ENCODE measurements at places on chromosomes 13 and 19.

GRCh38 chr13:45705918-45706317 lies 3.8 kb downstream of the CBY2 start:
- no peak for DNase-seq

- no peak for DNase-seq
These were observed 4.4 kb downstream of the ZNF473 start for GRCh38 chr19:50030225-50030624.

DNA sequence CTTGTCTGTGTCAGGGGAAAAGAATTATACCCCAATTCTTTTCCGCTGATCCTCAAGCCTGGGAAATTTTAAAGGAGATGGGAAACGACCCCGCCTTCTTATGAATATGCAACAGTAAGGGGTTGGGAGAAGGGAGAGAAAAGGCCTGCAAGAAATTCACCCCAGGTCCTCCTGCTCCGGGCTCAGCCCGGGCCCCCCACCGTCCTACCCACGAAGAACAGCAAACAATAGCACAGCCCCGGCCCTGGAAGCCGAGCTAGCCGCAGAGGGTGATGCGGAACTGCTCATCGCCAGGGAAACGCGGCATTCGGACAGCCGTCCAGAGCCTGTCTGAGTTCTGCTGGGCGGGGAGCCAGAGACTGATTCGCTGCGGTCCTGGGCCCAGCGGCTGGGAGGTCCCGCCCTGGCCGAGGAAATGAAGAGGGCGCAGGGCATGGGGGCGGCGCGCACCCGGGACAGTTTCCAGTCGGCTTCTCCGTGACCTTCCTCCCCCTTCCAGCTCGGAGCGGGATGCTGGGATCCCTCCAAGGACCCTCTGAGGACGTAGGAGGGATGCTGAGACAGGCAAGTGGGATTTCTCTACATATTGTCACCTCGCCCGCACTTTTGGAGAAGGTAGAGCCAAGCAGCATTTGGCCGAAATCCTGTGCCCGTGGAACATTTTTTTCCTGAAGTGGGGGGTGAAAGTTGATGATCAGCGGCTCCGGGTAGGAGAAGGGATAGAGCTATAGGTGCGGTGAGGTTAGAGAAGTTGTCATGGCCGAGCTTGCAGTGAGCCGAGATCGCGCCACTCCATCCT lies 82.3 kb upstream of the C1QTNF9B start:
- DNase-seq = peak; percentile 81

DNA sequence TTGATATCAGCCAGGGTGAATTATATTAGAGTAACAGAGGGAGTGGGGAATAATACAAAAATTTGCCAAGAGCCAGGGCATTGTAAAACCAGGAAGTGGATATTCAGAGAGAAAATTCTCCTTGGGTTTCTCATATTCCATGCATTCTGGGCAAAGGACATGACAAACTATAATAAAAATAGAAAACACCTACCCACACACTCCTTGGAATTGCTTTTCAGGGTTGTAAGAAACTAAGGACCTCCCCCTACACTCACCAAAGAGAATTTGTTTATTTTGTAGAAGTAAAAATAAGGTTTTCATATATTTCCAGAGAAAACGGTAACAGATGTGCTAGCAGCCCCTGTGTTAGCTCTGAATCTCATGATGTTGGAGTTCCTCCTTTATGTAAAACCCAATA lies 649.6 kb downstream of the SLITRK1 start:
- DNase-seq = no peak

DNA sequence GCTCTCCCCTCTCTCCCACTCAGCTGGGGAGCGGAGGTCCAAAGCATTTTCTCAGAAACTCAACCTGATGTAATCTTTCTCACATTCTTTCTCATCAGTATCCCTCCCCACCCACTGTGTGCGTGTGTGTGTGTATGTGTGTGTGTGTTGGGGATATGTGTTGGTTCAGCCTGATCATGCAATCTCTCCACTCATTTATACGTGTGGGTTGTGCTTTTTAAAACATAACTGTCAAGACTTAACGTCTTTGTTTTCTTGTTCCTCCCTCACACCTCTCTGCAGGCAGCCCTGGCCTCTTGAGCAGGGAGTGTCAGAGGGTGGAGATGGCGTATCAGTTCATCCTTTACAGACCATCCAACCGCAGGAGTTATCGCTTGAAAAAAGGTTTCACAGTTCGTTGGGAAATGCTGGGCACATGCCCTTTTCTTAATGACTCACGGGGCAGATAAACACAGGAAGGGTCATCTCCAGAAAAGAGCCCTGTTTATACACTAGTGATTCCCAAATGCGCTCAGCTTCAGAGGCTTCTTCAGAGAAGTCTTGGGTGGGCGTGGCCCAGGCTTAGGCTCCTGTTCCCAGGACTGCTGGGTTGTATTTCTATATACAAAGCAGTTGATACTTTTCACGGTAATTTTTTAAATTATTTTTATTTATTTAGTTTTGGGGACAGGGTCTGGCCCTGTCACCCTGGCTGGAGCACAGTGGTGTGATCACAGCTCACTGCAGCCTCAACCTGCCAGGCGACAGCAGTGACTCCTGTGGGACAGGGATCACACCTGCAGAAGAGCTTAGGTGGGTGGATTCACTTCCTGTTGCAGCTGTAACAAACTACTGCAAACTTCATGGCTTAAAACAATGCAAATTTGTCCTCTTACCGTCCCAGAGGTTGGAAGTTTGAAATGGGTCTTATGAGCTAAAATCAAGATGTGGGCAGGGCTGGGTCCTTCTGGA lies 60.3 kb downstream of the CCDC70 start:
- DNase-seq = no peak

- no peak for DNase-seq
These were observed 1.2 kb downstream of the LACC1 start for GRCh38 chr13:43880926-43881325.

GRCh38 chr13:75357576-75358289 lies 124.2 kb downstream of the TBC1D4 start:
- peak; percentile 80 for DNase-seq

DNA sequence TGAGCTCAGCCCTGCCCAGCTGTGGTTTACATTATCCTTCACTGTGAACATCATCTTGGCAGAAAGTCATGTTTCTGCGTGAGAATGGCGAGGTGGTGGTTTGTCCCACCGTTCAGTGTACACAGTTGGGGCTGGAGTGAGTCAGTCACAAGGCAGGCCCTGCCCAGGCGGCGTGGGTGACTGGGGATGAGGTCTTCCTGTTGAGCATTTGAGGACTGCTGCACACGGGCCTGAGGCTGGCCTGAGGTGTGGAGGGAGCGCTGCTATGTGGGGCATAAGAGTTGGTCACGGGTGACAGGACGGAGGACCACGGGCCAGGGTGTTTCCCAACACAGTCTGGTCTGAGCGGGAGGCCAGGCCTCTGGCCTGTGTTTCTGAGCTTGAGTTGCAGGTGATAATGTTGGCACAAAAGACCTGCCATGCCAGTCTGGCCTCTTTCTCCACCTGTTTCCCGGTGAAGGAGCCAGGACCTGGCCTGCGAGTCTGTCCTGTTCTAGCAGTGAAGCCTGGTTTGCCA lies 13.4 kb upstream of the C19orf33 start:
- DNase-seq = peak; percentile 95

- DNase-seq = no peak
These were observed 4.8 kb downstream of the RNF126 start for GRCh38 chr19:658059-658839.

GRCh38 chr13:111242585-111242984 lies 77.9 kb upstream of the TEX29 start:
- no peak for DNase-seq

DNA sequence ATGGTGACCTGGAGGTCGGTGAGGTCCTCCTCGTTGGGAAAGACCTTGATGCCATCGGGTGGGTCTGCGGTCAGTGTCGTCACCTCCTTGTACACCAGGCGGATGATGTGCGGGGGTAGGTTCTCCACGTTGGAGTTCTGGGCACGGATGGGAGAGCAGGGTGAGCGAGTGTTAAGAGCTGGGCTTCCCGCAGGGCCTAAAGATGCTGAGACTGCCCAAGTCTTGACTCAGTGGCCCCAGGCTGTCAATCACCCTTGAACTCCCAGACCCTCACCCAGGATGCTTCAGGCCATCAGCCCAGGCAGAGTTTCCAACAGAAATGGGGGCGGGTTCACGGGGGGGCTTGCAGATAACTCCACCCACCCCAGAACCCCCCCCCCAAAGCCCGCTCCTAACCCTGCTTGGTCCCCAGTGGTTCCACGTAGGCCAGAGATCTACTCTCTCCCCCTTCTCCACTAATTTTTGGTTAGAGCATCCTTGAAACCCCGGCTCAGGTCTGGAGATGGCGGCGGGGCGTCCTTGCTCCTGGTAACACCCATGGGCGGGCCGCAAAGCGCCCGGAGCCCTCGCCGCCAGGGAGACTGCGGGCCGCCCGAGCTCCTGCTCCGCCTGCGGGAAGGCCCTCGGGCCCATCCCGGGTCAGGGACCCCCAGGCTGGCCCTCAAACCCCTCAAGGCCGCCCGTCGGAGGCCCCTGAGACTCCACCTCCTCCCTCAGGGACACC lies 600 bp downstream of the UBE2S start:
- DNase-seq = no peak

DNA sequence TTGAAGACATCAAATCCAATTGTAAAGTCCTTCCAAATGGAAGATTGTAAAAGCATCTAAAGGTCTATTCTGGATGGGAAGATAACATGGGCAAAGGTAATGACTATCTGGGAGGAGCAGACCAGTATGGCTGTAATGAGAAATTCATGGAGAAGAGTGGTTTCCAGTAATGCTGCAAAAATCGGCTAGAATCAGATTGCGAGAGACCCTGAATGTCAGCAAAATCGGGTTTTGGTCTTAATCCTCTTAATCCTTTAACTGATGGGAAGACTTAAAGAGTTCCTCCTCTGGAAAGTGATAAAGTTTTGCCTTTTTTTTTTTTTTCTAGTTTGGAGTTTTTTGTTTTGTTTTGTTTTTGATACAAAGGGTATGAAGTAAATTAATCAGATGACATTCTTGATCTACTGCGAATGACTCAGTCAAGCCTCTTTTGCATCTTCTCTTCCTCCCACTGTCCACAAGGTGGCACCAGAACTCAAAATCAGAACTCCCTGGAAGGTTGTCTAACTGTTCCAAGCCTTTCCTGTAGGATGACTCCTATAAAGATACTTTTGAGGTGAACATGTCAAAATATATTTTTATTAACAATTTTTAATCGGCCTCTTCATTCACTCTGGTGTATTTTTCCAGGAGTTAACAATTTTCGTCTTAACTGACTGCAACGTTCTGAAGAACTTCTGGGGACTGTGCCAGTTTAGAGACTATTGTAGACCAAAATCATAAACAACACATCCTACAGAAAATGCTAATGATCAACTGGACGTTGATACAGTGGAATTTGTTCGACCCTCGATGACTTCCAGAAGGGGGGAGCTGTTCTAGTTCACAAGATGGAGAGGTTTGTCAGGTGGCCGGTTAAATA lies 213.3 kb upstream of the MIR17HG start:
- DNase-seq = peak; percentile 61

DNA sequence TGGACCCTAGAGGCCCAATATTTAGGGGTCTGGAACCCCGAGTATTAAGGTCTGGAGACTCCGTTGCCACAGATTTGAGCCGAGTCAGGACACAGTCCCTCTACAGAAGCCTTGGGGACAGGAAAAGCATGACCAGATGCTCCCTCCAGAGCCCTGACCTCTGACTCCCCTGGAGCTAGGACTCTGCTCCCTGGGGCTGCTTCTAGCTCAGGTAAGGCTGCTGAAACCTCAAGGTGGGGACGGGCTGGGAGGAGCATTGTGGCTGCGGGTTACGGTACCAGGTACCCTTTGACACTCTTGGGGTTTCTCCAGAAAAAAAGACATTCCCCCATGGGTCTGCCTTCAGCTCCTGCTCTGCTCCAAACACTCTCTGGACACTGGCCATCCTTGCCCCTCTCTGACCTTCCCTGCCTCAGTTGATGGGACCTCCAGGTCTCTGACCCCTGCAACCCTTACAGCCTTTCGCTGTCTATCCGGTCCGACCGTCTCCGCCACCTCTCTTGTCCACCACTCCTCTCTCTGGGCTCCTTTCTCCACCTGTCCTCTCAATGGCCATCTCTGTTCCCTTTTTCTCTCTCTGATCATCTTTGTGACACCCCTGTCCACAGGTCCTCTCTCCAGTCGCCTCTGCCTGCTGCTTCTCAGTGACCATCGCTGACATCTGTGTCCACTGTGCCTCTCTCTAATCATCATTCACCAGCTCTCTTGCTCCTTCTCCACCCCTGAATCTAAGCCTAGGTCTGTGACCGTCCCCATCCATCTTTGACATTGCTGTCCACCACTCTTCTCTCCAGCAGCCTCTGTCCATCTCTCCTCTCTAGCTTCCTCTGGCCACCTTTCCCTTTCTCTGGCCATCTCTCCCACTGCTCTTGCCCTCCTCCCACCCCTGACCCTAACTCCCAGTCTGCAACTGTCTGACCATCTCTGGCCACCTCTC lies 1.4 kb downstream of the LRFN3 start:
- DNase-seq = no peak

DNA sequence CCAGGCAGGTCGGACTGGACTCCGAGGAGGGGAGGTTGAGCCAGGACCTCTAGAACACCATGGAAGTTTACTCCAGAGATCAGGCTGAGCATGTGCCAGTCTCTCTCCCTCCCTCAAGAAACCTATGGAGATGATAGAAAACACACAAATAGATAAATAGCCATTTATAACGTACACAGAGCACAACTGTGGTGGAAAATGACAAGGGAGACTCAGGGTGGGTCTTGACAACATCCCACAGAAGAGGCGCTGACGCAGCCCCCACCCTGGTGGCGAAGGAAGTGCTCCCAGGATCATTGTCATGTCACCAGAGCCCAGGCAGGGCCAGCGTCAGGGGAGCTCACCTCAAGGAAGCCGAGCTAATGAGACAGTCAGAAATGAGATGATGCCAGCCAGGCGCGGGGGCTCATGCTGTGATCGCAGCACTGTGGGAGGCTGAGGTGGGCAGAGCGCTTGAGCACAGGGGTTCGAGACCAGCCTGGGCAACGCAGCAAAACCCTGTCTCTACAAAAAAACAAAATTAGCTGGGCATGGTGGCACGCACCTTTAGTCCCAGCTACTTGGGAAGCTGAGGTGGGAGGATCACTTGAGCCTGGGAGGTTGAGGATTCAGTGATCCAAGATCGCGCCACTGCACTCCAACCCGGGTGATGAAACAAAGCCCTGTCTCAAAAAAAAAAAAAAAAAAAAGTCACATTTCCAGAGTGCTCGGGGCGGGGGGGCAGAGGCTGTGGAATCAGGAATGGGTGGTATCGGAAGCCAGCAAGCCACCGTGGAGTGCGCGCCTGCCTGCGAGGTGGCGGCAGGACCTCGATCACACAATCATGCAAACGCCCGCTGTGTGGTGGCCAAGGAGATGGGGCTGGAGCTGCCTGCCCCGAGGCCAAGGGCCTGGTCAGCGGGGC lies 178.4 kb downstream of the KDM4B start:
- DNase-seq = no peak

DNA sequence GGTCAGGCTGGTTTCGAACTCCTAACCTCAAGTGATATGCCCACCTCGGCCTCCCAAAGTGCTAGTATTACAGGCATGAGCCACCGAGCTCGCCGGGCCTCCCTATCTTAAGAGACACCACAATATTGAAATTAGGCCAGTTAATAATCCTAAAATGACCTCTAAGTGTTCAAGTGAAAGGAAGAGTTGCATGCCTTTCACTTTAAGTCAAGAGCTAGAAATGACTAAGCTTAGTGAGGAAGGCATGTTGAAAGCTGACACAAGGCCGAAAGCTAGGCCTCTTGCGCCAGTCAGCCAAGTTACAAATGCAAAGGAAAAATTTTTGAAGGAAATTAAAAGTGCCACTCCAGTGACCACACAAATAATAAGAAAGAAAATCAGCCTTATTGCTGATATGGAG lies 144.5 kb upstream of the FNDC3A start:
- DNase-seq = no peak
